ENCODE measurements at places on chromosomes 6 and 20. TPM values are rescaled to one million over a fixed set of nuclear protein-coding genes. Genes with fewer than 3 reads are reported as not detected.

HSPA12B gene
- 0.12 TPM for total RNA-seq

DDX43 gene
- total RNA-seq = not detected

TFAP2D gene
- total RNA-seq = 0.14 TPM

CTCFL gene
- total RNA-seq = not detected

SLC17A2 gene
- total RNA-seq = not detected

BPIFB2 gene
- total RNA-seq = not detected

CST4 gene
- not detected for total RNA-seq

ZNF343 gene
- 5.8 TPM for total RNA-seq

KCNK16 gene
- total RNA-seq = not detected

Measured in H4 (cell line).